A549 treated with Hydrocortisone at 1 μM for 4 hours (cell line): ENCODE measurements at places on chromosomes 6 and 20. TPM values are rescaled to one million over a fixed set of nuclear protein-coding genes. Genes with fewer than 3 reads are reported as not detected.

ABHD16B gene
- 0.08 to 0.13 TPM in 2 of 5 replicates, not detected in the others for total RNA-seq

SLA2 gene
- total RNA-seq = 0.02 to 0.20 TPM (median 0.14 TPM) in 3 of 5 replicates, not detected in the others

DAAM2 gene
- total RNA-seq = 0.09 to 0.52 TPM (median 0.13 TPM) in 5 replicates

KCNK5 gene
- 1.0 to 1.5 TPM (median 1.2 TPM) in 5 replicates for total RNA-seq

LAMA4 gene
- total RNA-seq = 1.1 to 1.5 TPM (median 1.3 TPM) in 5 replicates

XKR7 gene
- total RNA-seq = 0.01 to 0.02 TPM in 2 of 5 replicates, not detected in the others

TMC2 gene
- not detected in 5 replicates for total RNA-seq

SYCP2L gene
- total RNA-seq = 1.3 to 4.0 TPM (median 2.4 TPM) in 5 replicates

PLA2G7 gene
- 0.06 TPM in 1 of 5 replicates, not detected in the others for total RNA-seq

THBD gene
- 94.1 to 131 TPM (median 126 TPM) in 5 replicates for total RNA-seq

CST5 gene
- total RNA-seq = not detected in 5 replicates

CAGE1 gene
- total RNA-seq = not detected in 5 replicates

NUS1 gene
- total RNA-seq = 24.0 to 29.4 TPM (median 26.3 TPM) in 5 replicates

FOXS1 gene
- 0.20 to 0.42 TPM (median 0.39 TPM) in 5 replicates for total RNA-seq

HLA-DOA gene
- 0.06 TPM in 1 of 5 replicates, not detected in the others for total RNA-seq

TPD52L1 gene
- total RNA-seq = 42.3 to 54.2 TPM (median 47.8 TPM) in 5 replicates

BANF2 gene
- not detected in 5 replicates for total RNA-seq

NR2E1 gene
- 0.03 to 0.22 TPM in 2 of 5 replicates, not detected in the others for total RNA-seq

TPBG gene
- 32.4 to 36.0 TPM (median 35.5 TPM) in 5 replicates for total RNA-seq

MOCS1 gene
- total RNA-seq = 2.1 to 2.3 TPM (median 2.1 TPM) in 5 replicates

FUT9 gene
- total RNA-seq = not detected in 5 replicates

KCNK16 gene
- total RNA-seq = not detected in 5 replicates

BCKDHB gene
- 4.6 to 7.9 TPM (median 6.4 TPM) in 5 replicates for total RNA-seq

CYP21A2 gene
- not detected in 5 replicates for total RNA-seq

CEP85L gene
- 1.1 to 1.8 TPM (median 1.4 TPM) in 5 replicates for total RNA-seq

CRISP3 gene
- total RNA-seq = not detected in 5 replicates

CD93 gene
- total RNA-seq = not detected in 5 replicates

VNN1 gene
- 0.03 to 0.15 TPM (median 0.06 TPM) in 5 replicates for total RNA-seq

KLC4 gene
- total RNA-seq = 6.3 to 8.2 TPM (median 6.7 TPM) in 5 replicates

NKAIN4 gene
- total RNA-seq = 4.3 to 6.9 TPM (median 5.0 TPM) in 5 replicates

SEL1L2 gene
- total RNA-seq = not detected in 5 replicates

ENPP4 gene
- 0.20 to 0.38 TPM (median 0.27 TPM) in 5 replicates for total RNA-seq

SLC52A3 gene
- 0.37 to 0.67 TPM (median 0.52 TPM) in 5 replicates for total RNA-seq

SLC13A3 gene
- total RNA-seq = 0.09 to 0.14 TPM in 2 of 5 replicates, not detected in the others

BPIFA1 gene
- total RNA-seq = not detected in 5 replicates

CLIC5 gene
- total RNA-seq = not detected in 5 replicates

SNX21 gene
- 8.5 to 10.1 TPM (median 9.2 TPM) in 5 replicates for total RNA-seq

ADA gene
- 49.1 to 60.9 TPM (median 52.1 TPM) in 5 replicates for total RNA-seq

CALHM5 gene
- total RNA-seq = 0.03 to 0.09 TPM (median 0.06 TPM) in 5 replicates

PI16 gene
- total RNA-seq = not detected in 5 replicates

ID1 gene
- total RNA-seq = 338 to 530 TPM (median 447 TPM) in 5 replicates

TFAP2A gene
- 9.1 to 10.4 TPM (median 9.5 TPM) in 5 replicates for total RNA-seq

NINL gene
- total RNA-seq = 11.4 to 15.4 TPM (median 14.7 TPM) in 5 replicates

SLC17A1 gene
- not detected in 5 replicates for total RNA-seq

TTK gene
- 15.9 to 23.6 TPM (median 18.1 TPM) in 5 replicates for total RNA-seq

MAFB gene
- total RNA-seq = 0.13 to 0.44 TPM (median 0.15 TPM) in 5 replicates

HLA-DPA1 gene
- 0.08 to 0.25 TPM in 2 of 5 replicates, not detected in the others for total RNA-seq

RAB23 gene
- 7.1 to 9.0 TPM (median 8.4 TPM) in 5 replicates for total RNA-seq

SYNE1 gene
- 17.3 to 23.6 TPM (median 18.7 TPM) in 5 replicates for total RNA-seq

CLVS2 gene
- 0.08 to 0.26 TPM (median 0.17 TPM) in 5 replicates for total RNA-seq

CLPSL2 gene
- total RNA-seq = 0.60 to 1.6 TPM (median 0.66 TPM) in 5 replicates

HRH3 gene
- not detected in 5 replicates for total RNA-seq

NUP153 gene
- total RNA-seq = 26.0 to 34.9 TPM (median 29.1 TPM) in 5 replicates

LY6G5C gene
- total RNA-seq = 0.75 to 2.1 TPM (median 1.5 TPM) in 5 replicates

DDX43 gene
- total RNA-seq = 0.05 TPM in 1 of 5 replicates, not detected in the others

PFDN4 gene
- total RNA-seq = 39.7 to 58.9 TPM (median 44.8 TPM) in 5 replicates

IL17A gene
- total RNA-seq = not detected in 5 replicates

PTK6 gene
- total RNA-seq = 2.7 to 3.6 TPM (median 2.9 TPM) in 5 replicates
